RPMI7951 (cell line): ENCODE measurements at places on chromosomes 16 and 17. TPM values are rescaled to one million over a fixed set of nuclear protein-coding genes. Genes with fewer than 3 reads are reported as not detected.

CD300A gene
- not detected in 2 replicates for total RNA-seq

EIF4A3 gene
- 99.4 and 104 TPM in 2 replicates for total RNA-seq

EVI2B gene
- 1.1 TPM in 2 replicates for total RNA-seq

TBC1D3 gene
- total RNA-seq = not detected in 2 replicates

OTOP3 gene
- total RNA-seq = not detected in 2 replicates

CES1 gene
- total RNA-seq = not detected in 2 replicates
